Activated CD8-positive, alpha-beta memory T cell treated with anti-CD3 and anti-CD28 coated beads, Interleukin-2, amount 10 ng/mL, durations not matched to agents 7 days and 5 days (primary cell): ENCODE measurements at places on chromosomes 7 and 10. TPM values are rescaled to one million over a fixed set of nuclear protein-coding genes. Genes with fewer than 3 reads are reported as not detected.

- DNase-seq: no peak
These were observed 369.8 kb downstream of the SDK1 start for GRCh38 chr7:3670898-3671297.

DNA sequence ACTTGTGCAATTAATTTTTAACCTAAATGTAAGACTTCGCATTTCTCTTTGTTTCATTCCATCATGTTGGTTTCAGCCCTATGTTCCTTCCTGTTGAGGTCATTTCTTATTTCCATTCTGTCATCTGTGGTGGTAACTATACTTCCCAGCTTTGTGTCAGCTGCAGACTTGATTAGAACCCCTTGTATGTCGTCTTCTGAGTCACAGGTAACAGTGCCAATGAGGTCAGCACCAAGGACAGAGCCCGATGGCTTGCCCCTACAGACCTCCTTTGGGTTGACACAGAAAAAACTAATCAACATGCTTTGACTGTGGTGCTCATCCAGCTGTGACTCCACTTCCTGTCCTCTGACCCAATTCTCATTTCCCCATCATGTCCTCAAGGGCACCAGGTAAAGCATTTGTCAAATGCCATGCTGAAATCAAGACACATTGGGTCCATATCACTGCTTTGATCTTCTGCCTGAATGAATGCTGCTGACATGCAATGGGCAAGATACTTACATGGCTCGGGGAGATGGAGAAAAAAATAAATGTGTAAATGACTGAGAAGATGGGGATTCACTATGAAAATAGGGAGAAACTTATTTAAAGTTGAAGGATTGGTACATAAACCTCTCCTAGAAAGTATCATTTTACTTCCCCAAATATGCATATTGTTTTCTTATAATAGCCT, 25.6 kb upstream of the CRTAC1 start:
- peak; percentile 51 for DNase-seq

DNA sequence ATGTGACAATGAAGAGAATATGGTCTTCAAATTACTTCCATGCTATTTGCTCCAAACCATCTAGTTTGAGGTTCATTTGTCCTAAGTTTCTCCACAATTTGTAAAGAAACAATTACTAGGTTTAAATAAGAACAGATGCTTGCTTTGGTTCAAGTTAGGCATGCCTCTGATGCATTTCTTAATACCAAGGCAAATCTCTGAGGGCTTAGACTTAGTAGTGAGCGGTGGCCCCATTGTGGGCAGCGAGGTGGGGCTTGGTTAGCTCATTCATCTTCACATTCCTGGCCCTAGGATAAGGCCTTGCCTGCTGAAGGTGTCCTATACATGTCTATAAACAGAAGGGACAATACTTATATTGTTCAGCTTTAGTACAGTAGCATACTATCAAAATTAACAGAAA, 52.4 kb upstream of the RHEB start:
- DNase-seq: no peak

DNA sequence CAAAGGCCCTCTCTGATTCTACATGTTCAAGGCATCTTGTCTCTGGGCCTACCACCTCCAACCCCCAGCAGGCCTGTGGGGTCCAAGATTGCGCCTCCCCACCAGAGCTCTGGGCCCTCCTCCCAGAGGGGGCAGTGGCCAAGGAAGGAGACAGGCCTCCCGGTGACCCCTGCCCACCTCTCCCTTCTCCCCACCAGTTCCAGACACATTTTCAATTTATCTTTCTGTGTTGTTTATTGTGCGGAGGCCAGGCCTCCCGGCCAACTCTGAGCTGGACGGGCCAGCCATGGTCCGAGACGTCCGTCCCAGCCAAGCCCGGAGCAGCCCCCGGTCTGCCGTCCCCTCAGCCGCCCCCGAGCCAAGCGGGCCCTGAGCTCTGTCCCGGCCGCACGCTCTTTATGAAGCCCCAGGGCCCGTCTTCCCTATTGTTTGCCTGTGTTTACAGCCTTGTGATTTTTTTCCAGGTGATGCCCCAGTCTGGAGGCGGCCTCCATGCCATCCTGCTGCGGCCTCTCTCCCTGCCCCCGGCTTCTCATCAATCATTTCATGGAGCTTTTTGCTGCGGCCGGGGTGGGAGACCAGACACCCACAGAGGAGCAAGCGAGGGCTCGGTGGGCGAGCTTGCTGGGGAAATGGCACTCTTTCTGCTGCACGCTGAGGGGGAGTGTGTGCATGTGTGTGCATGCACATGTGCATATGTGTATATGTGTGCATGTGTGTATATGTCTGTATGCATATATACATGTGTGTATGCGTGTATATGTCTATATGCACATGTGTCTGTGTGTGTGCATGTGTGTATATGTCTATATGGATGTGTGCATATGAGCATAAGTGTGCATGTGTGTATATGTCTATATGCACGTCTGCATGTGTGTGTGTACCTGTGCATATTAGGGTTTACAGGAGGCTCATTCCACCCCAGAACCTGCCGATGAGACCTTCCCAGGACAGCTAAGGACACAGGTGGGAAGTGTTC, 52.7 kb upstream of the ELN start:
- DNase-seq: no peak

GRCh38 chr7:47153576-47153975, 428.3 kb downstream of the TNS3 start:
- no peak for DNase-seq

- no peak for DNase-seq
These were observed 773.9 kb downstream of the LRMDA start for GRCh38 chr10:76205361-76205760.

DNA sequence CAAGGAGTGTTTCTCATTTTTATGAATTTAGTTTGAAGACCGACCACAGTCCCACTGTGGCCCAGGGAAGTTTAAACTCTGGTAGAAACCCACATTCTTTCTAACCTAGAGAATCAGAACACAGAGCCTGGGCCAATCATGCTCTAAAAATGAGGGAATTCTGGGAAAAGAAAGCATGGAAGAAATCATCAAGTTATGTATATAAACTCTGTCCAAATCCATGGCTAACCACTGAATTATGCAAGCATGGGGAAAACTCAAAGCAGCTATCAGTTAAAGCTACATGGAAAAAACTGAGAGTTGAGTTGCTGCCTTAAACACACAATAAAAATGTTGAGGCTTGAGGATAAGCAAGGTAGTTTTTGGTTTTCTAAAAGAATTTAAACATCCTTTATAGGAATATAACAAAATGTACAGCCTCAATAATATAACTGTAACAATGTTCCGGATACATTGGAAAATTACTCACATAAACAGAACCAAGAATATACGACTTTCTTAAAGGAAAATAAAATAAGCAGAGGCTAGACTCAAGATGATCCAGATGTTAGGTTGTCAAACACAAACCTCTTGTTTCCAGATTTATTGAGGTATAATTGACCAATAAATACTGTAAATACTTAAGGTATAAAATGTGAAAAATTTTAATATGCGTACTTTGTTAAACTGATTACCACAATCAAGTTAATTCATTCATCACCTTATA, 311.2 kb upstream of the GNAI1 start:
- DNase-seq: no peak

- DNase-seq: no peak
These were observed 234.1 kb downstream of the PTEN start for GRCh38 chr10:88097536-88097935.

GRCh38 chr7:88888684-88889083, 93.1 kb upstream of the TEX47 start:
- no peak for DNase-seq

DNA sequence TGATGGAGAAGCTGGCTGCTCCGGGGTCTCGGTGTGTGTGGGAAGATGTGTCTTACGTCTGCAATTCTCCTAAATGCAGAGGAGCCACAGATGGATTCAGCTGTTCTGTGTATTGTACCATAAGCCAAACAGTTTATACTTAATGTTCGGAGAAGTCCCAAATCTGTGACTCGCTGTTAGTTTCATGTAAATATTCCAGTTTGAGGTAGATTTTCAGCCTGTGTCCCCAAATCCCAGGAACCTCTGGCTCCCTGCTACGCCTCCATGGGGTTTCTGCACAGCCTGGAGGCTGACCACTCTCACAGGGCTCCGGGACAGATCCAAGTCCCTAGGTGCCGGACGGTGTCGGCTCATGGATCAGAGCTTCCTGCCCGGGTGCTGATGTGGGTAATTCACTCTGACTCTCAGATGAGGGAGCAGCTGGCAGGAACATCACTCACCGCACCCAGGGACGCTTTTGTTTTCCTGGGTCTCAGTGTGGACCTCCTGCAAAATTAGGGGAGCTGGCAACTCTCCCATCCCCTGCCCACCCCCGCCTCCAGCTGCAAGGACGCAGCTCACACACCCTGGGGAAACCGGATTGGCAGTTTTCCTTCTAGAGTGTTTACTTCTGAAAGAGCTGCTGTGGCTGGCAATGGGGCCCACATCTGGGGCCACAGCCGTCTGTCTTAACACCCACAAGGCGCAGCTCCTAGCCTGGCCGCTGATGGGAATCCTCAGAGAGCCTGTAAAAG, 421.1 kb upstream of the FOXK1 start:
- no peak for DNase-seq

DNA sequence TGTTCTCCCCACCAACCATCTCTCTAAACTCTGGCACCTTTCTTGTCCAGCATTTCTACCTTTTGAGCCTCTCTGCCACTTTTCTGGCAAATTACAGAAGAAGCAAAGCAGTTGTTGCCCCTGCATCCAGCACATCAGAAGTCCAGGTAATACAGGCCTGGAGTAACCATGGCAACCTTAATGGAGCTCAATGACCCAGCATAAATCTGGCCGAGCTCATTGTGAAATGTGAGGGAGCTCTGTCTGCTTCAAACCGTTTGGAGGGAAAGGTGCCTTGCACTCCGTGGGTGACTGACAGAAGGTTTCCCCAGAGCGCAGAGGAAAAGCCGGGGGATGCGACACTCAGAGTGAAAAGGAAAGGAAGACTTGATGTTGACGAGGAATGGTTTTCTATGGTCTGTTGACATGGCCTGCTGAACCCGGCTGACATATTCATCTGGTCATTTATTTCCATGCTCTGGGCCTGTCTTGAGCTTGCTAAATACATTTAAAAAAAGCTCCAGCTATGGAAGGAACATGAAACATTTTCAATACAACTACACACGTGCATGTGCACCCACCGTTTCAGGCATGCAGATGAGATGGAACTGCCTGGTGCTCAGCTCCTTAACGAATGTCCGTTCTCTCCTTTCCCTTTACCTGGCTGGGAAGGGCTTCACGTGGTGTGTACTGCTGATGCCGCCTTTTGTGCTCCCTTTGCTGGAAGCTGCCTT, 74.9 kb downstream of the ADRA2A start:
- DNase-seq: no peak

DNA sequence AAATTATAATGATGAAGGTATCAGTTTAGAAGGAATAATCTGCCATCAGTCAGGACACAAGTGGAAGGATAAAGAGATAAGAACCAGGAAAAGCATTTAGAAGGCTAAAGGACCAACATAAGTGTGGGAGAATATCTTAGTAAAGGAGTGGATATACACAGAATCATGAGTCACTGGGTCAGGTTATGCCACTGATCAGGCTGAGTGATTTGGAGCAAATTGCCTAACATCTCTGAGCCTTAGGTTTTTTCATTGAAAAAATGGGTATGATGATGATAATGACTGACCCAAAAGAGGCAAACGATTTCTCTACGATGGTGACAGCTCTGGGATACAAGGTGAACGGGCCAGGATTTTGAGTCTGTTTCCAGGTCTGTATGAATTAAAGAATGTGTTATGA, 2.8 kb upstream of the CUL1 start:
- DNase-seq: no peak

DNA sequence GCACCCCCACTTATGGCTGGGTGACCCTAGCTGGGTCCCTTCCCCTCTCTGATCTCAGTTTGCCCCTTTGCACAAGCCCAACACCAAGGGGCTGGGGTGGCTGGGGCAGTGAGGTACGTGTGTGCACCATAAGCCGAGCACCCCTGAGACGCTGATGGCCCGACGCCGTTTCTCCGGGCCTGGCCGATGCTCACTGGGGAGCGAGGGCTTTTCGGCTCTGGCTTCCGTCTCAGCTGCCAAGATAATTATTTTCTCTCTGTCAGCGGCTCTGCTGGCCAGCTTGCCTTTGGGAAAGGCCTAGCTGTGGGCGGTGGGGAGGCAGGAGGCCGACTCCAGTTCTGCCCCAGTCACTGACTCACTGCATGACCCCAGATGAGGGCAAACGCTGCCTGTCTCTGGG, 91.0 kb downstream of the ZMIZ1 start:
- no peak for DNase-seq

- DNase-seq: no peak
These were observed 20.8 kb downstream of the OGDHL start for GRCh38 chr10:49741108-49741995.

GRCh38 chr10:88385601-88386203, 197.4 kb downstream of the RNLS start:
- peak; percentile 89 for DNase-seq

GRCh38 chr7:82672078-82672477, 228.5 kb upstream of the CACNA2D1 start:
- no peak for DNase-seq

GRCh38 chr7:30975256-30975899, 11.6 kb downstream of the GHRHR start:
- peak; percentile 18 for DNase-seq

DNA sequence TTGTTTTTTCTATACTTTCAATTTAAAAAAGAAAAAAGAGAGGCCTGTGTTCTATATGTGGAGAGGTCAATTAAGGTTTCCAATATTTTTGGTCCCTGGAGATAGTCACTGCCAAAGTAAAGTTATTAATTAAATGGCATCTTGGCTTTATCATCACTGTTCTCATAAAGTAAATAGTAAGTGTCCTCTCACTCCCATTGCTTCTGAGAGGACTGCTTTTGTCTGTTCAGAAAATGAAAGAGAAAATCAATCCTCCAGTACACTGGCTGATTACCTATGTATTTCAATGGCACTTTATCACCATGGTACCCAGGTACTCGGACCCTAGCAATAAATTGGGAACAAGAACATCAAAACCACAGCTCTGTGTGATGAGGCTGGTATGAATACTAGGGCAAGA, 94.0 kb downstream of the RNLS start:
- DNase-seq: no peak

GRCh38 chr10:86071145-86071544, 295.4 kb downstream of the GRID1 start:
- DNase-seq: peak; percentile 11

The CLEC5A gene
- not detected for total RNA-seq

The TUBB8 gene
- not detected for total RNA-seq

The OR2F1 gene
- not detected for total RNA-seq

The TRIM73 gene
- 4.4 TPM for total RNA-seq

The NODAL gene
- not detected for total RNA-seq

The TMEM72 gene
- total RNA-seq: not detected

The HERC4 gene
- total RNA-seq: 59.1 TPM

The TASOR2 gene
- total RNA-seq: 52.0 TPM

The CRPPA gene
- 1.2 TPM for total RNA-seq

The C10orf95 gene
- 0.35 TPM for total RNA-seq

The CPED1 gene
- 0.16 TPM for total RNA-seq

The TMEM140 gene
- 19.9 TPM for total RNA-seq

The SLC39A12 gene
- not detected for total RNA-seq
